ENCODE measurements at places on chromosomes 4 and X. TPM values are rescaled to one million over a fixed set of nuclear protein-coding genes. Genes with fewer than 3 reads are reported as not detected.

The SHROOM4 gene
- 5.9 TPM for total RNA-seq

The YY2 gene
- total RNA-seq: 4.5 TPM

The MTMR8 gene
- 2.3 TPM for total RNA-seq

The MAGEB2 gene
- total RNA-seq: not detected

The EGFL6 gene
- 0.19 TPM for total RNA-seq

The PLS3 gene
- total RNA-seq: 145 TPM

The GYPA gene
- total RNA-seq: not detected

The CNGA1 gene
- total RNA-seq: 12.5 TPM

The SPANXN3 gene
- total RNA-seq: not detected

The JADE1 gene
- total RNA-seq: 29.4 TPM

DNA sequence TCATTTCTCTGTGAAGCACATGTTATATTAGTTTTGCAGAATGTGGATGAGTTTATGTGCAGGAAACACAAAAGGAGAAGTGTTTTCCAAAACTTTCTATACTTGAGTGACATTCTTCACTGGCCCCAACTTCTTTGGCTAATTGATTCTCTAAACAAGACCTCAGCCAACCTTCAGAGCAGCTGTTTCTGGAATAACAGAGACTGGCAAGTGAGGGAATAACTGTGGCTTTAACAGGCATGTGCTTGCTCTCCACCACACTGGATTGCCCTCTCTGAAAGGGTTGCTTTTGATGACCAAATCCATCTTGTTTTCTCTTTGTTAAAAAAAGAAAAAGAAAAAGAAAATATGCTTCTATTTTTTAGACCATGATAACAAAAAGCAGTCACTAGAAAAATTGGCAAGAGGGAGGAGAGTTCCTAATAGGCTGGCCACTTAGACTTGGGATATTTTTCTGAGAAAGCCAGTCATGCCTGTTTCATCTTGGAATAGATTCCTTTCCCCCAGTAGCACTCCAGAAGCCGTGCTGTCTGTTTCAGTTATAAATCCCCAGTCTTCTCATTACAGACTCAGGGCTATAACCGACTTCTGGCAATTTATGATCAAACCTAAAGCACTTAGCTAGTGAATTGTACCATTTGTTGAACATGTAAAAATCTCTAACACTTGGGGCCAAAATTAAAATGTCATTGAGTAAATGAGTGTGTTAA, 295.0 kb upstream of the NR3C2 start:
- no peak for DNase-seq

GRCh38 chrX:109537324-109537665, 651 bp downstream of the NXT2 start:
- no peak for DNase-seq

DNA sequence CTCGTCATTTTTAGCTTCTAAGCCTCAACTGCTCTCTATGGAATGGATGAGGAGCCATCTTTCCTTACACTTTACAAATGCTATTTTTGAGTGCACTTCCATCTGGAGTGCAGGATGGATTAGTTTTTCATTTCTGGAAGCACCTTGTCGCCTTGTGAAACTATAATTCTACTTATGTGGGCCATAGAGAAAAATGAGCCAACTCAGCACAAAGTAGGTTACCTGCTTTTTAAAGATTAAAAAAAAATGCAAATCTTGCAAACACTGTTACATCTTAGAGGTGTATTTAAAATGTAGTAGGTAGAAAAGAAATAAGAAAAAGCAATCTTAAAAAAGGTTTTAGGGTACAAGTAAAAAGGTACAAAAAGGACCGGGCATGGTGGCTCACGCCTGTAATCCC, 10.9 kb downstream of the BOD1L1 start:
- DNase-seq: no peak

DNA sequence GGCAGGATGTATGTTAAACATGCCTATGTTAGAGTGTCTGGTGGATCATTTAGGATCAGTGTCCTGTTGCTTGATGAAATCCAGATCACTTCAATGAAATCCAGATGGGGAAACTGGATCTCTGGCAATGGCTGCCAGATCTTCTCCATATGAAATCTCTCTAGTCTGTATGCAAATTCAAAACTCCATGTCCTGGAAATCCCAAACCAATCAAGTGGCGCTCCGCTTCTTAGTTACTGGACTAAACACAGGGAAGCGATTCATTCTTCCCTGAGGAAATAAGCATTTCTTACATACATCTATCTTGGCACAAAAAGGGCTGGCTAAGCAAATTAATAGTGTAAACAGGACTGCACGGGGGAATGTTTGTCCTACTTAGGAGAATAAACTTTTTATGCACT, 94.9 kb downstream of the HDAC8 start:
- no peak for DNase-seq

- no peak for DNase-seq
Observed at GRCh38 chrX:76454456-76454927, 27.0 kb downstream of the MAGEE1 start.

DNA sequence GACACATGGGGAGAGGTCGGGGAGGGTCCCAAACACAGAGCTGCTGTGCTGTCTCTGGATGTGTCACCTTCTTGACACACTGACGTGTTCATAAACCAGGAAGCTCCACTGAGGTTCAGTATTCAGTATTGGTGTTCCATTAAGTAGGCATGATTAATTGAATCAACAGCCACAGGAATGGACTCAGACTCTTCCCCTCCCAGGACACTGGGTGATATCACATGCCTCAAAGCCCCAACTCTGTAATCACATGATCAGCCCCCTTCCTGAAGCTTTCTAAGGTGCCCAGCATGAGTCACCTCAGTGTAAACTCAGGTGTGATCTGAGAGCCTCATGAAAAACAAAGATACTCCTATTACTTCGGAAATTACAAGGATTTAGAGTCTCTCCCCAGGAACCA, 21.1 kb upstream of the HNRNPD start:
- no peak for DNase-seq

GRCh38 chr4:107826421-107826980, 1.8 kb downstream of the SGMS2 start:
- no peak for DNase-seq

DNA sequence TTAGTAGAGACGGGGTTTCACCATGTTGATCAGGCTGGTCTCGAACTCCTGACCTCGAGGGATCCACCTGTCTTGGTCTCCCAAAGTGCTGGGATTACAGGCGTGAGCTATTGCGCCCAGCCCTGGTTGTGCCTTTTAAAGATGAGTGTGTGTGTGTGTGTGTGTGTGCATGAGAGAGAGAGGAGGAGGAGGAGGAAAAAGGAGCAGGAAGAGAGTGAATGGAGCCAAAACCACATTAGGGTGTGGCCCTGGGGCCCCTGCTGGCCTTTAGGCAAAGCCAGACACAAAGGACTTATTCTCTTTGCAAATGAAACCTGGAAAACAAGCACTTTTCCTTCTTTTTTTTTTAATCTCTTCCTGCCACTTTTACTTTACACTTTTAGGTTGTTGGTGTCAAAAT, 48.2 kb upstream of the KLF3 start:
- DNase-seq: no peak

GRCh38 chr4:94368459-94368858, 25.8 kb upstream of the HPGDS start:
- DNase-seq: no peak

GRCh38 chr4:154559494-154560418, 3.1 kb upstream of the FGB start:
- DNase-seq: no peak

- DNase-seq: no peak
Observed at GRCh38 chrX:39998636-39999406, 98.9 kb downstream of the BCOR start.

DNA sequence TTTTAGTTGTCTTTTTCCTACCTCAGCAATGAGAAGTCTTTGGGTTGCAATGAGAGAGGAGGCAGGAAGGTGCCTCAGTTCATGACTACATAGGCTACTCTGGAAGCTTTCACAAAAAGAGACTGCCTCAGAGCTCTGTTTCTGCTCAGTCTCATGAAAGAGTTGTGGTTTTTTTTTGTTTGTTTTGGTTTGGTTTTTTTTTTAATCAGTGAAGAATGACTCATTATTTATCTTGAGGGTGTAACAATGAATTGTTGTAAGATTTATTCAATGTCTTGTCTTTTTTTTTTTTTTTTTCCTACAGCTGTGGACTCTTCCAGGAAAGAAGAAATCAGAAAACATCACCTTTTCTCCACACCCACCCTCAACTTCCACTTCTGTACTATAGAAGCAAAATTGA, 67.5 kb upstream of the CXCL13 start:
- DNase-seq: no peak

DNA sequence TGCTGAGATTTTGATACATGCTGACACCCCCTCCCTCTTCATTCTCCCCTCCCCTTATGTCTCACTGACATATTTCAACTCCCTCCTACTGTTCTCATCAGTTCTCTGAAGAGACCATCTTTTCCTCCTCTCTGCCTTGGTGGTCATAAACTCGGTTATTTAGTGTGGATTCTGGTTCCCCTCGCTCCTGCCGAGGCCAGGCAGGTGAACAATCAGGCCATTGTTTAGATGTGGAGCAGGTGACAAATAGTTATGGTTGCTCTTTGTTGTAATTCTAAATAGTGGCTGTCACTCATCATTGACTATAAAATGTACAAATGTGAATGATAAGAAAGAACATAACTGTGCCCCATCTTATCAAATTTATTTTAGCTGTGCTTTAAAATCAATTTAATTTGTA, 324.6 kb downstream of the BCOR start:
- DNase-seq: no peak

All from suprapubic skin (tissue), 4 donors.